ENCODE measurements at places on chromosomes 3 and 15.

GRCh38 chr3:78611278-78611677, 1156.5 kb downstream of the ROBO1 start:
- DNase-seq: no peak

- no peak for DNase-seq
These were observed 398.9 kb downstream of the LSAMP start for GRCh38 chr3:116046350-116046749.

DNA sequence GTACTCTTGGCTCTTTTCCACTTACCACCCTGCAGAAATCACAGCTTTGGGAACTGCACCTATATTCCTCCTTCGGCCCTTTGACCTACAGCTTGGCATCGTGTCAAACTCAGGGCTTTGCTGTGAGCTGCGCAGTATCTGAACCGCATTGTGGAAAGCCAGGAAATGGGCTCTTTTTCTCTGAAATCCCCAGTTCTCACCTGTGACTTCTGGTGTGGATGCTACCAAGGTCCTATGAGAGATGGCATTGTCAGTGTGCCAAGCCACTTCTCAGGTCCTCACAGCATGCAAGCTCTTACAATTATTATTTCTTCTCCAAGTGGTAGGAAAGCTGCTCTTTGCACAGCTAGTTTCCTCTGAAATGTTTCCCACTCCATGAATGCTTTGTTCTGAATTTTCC, 450.6 kb upstream of the TBL1XR1 start:
- DNase-seq: no peak

GRCh38 chr3:123067689-123068600, 1.1 kb downstream of the PDIA5 start:
- no peak for DNase-seq

GRCh38 chr15:69075440-69075839, 60.9 kb downstream of the NOX5 start:
- no peak for DNase-seq

- DNase-seq: no peak
These were observed 160.7 kb downstream of the SQOR start for GRCh38 chr15:45795440-45796069.

DNA sequence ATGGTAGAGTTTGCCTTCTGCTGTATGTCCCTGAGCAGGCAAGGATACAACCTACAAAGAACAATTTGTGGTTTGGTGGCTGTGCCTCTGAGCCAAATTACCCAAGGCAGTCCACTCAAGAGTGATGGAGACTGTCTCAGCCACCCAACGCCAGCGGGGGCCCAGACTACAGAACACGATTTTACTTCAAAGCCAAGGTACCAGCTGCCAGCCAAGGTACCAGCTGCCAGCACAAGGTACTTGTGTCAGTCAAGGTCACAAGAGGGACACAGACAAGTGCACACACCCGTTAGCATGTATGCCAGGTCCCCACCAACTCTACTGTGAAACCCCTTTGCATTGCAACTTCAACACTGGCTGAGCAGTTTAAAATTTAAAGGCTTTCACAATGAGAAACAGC, 23.5 kb downstream of the COLQ start:
- DNase-seq: no peak

DNA sequence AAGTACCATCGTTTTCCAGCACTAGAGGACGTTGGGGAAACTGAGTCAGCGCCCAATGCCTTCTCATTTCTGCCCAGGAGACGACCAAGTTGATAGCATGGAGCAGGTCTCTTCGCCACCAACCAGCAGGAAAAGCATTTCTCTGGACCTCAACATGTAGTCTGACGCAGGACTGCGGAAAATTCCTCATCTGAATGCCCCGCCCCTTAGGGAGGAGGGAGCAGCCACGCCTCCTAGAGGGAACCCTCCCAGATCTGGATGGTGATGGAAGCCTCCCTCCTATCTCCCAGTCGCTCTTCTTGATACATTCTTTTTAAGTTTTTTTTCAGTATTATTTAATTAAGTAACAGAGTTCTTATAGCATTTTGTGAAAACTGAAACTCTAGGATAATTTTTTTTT, 17.4 kb upstream of the MINDY4B start:
- DNase-seq: no peak

DNA sequence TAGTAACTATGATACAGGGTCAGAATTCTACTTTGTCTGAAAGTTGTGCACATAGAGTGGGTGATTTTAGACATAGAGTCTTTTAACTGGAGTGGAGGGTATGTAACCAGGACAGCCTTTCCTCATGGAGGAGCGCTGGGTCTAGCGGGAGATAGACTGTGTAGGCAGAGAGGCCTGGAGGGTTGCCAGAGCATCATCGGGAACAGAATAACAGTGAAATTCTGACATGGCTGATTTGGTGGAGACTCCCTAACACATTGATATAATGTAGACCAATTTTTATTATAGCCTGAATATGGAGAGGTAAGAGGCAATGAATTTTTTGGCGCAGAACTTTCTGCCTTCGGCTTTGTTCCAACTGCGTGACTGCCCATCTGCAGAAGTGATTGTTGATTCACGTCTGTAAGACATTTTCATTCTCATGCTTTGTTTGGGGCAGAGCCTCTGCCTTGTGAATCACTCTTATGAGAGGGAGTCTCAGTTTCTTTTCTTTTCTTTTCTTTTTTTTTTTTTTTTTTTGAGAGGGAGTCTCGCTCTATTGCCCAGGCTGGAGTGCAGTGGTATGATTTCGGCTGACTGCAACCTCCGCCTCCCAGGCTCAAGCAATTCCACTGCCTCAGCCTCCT, 16.0 kb downstream of the LPP start:
- DNase-seq: no peak

- no peak for DNase-seq
These were observed 462.4 kb upstream of the THBS1 start for GRCh38 chr15:39118510-39118909.

GRCh38 chr15:66829551-66830121, 127.6 kb downstream of the SMAD6 start:
- no peak for DNase-seq

DNA sequence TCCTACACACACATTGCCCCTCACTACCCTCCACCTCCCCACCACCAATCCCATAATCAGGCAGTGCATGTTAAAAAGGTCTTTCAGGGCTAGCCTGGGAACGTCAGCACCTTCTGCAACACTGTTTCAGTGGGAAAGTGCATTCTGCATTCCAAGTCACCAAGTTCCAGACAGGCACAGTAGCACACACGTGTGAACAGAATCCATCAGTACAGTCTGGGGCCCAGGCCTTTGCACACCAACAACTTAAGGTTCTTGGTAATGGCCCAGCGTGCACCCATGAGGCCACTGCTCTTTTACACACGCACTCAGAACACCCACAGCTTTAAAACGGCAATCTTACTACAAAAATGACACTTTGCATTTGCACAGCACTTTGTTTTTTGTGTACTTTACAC, 1.2 kb downstream of the ANXA2 start:
- no peak for DNase-seq

DNA sequence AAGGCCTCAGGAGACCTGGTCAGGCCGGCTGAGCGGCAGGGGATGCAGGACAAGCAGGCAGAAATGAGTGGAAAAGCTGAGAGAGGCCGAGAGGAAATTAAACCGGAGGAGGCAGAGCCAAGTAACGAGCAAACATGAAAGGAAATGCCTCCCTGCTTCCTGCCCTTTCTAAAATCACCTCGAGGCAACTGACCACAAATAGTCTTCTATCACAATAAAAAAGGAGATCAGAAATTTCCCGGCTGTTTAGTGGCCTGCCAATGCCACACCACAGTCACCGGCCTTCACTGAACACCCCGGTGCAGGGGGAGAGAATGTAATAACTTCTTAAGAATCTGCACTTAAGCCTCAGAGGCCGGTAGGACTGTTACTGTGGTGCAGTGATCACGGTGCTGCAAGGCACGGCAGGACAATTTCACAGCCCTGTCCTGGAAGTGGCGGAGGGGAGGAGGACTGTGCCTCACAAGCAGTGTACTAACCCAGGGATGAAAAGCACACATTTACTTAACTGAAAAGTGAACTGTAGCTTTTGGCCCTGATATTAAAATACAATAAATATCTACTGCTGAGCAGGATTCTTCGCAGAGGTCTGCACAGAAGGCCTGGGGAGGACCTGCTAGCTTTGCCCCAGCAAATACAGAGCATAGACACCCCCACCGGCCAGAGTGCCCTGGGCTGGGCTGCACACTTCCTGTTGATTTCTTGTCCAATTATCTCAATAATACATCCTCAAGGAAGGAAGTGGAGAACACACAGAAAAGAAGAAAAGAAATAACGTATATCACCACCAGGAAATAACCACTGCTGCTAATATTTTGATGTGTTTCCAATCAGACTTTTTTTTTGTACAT, 183.5 kb upstream of the NSMCE3 start:
- DNase-seq: no peak

GRCh38 chr3:119343719-119344118, 49.5 kb downstream of the ARHGAP31 start:
- no peak for DNase-seq

DNA sequence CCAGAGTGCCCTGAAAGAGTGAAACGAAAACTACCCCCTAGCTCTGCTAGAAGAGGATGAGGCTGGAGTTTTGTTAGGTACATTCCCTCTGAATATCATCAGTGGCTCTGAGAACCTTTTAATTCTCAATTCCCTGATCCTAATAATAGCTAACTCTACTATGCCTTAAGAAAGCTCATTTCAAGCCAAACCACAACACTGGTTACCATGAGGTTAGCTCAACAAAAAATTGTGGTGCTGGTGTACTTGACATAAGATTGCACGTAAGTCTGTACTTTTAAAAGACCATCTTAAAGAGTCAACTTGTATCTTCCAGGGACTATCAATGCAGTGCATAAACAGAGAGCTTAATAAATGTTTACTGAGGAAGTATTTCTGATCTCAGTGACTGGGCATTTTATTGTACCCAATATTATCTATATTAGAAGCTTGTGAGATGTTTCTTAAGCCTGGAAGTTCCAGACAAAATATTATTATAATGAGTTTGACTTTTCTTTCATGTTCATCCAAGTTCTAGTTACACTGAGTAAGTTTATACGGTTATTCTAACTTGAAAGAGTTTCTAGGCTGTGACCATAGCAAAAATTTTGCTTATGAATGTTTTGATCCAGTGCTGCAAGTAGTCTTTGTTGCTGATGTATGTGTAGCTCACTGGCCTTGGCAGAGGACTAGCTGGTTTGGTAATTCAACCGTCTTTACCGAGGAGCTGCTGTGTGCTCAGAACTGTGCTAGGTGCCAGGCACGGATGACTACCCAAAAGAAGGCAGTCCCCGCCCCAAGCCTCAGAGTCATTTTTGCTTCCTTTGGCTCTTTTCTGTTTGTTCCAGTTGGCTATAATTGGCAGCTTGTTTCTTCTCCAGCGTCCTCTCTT, 334.4 kb upstream of the TRIM42 start:
- no peak for DNase-seq

- no peak for DNase-seq
These were observed 376.5 kb downstream of the MECOM start for GRCh38 chr3:169286992-169287391.

- DNase-seq: no peak
These were observed 70.3 kb downstream of the SLMAP start for GRCh38 chr3:57826245-57826951.

GRCh38 chr3:8343058-8343457, 158.6 kb upstream of the LMCD1 start:
- DNase-seq: no peak

DNA sequence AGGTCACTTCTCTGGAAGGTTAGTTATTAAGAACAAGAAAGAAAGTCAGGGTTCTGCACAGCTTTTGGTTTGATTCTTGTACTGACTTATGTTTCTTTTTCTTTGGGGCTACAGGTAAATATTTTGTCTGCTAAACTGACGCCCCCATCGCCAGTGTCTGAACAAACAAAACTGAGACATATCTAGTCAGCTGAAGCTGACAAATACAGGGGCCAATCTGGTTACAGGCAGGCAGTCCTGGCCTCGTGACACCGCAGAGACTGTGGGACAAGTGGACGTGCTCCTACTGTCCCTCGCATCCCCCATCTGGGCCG, 4.6 kb upstream of the RPL14 start:
- DNase-seq: no peak

DNA sequence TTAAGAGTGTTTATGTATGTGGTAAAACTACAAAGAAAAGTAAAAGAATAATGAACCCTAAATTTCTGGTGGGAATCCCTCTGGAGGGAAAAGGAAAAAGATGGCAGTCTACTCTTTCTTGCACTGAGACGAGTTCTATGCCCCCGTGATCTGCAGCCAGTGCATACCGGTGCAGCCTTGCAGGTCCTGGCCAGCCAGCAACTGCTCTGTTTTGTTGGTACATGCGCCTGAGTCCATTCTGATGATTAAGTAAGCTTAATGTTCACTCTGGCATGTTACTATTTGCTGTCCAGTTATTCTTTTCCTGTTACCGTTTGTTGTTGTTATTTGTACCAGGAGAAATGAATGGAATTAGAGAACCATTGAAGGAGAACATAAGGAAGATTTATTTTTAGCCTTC, 95.1 kb upstream of the TMC3 start:
- DNase-seq: no peak

DNA sequence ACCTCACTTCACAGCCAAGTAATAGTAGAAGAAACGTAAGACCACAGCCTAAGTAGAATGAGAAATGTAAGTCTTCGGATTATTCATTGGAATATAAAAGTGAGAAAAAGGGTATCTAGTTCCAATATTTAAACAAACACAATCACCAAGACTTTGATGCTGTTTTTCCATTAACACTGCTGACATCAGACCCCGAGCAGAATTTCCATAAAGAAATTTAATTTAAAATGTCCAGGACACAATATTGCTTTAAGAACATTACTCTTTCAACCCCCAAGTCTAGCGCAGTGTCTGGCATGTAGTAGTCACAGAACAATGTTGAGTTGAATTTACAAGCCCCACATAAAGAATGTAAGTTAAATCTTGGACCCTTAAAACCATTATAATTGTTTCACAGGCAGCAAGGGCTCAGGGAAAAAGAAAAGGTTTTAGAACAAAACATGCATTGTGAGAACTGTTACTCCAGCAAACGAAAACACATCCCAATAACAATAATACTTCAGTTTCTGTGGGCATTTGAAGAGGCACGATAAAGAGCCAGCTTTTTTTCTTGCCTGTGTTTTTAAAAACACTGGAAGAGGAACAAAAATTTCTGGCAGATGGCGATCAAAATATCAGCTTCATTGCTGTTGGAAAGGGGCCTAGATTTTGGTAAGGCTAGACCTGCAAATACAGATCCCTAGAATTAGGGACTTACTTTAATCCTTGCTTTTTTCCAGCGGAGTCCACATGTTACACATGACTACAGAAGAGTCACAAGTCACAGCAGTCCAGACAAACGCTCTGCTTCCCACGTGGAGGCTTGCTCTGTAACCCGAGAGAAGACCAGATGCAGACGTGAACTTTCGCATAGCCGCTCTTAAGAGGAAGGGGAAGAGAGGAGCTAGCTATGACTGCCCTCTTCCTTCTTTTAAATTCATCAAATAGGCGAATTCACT, 77.9 kb upstream of the IGSF10 start:
- DNase-seq: no peak

GRCh38 chr15:49242820-49243219, 72.8 kb downstream of the GALK2 start:
- no peak for DNase-seq

DNA sequence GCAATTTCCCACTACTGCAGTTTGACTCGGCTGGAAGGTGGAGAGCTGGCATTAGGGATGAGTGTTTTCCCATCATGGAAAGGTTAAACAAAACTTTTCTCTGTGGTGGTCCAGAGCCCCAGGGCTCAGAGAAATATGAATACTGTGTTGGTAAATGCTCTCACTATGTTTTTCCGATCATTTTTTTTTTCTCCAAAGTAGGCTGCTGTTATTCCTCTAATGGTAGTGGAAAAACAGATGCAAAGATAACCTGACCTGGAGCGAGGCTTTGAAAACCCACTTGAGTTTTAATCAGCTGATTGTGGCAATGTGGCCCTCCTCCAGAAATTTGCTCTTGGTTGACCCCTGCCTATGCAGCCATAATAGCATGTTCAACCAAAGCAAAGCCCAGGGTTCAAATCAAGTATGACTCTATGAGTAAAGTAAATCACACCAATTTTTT, 320.8 kb upstream of the CTNNB1 start:
- no peak for DNase-seq
